HTR-8/SVneo (cell line): ENCODE measurements at places on chromosomes 16 and 17.

DNA sequence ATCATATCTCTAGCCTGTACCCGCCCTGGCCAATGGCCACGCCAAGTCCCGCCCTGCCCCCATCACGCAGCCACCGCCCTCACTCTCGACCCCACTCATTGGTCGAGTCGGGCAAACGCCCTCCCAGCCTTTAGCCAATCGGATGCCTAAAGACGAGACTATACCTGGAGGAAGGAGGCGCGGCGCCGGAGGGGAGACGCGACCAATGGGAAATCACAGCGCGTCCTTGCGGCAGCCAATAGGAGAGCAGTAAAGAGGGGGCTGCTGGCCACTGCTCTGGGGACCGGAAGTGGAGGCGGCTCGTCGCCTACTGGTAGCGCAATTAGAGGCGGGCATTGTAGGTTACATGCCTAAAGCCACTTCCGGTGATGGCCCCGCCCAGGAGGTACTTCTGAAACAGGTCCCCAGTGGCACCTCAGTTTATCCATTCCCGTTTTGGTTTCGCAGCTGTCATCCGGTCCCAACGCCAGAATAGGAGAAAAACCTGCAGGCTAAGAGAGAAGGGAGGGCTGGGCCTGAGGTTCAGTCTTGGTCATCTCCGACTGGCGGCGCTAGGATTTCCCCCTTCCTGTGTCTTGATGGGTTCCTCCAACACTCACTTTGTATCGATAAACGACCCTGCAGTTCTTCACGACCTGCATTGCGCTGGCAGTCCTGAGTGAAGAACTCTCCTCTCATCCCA lies 3.6 kb upstream of the MTMR4 start:
- DNase-seq = peak; percentile 100

- peak; percentile 91 for DNase-seq
These were observed 19.3 kb downstream of the ITGAL start for GRCh38 chr16:30491744-30492308.

GRCh38 chr16:3075523-3075915 lies 10.1 kb downstream of the IL32 start:
- no peak for DNase-seq

- no peak for DNase-seq
These were observed 1.5 kb downstream of the MRPL27 start for GRCh38 chr17:50371526-50371925.

DNA sequence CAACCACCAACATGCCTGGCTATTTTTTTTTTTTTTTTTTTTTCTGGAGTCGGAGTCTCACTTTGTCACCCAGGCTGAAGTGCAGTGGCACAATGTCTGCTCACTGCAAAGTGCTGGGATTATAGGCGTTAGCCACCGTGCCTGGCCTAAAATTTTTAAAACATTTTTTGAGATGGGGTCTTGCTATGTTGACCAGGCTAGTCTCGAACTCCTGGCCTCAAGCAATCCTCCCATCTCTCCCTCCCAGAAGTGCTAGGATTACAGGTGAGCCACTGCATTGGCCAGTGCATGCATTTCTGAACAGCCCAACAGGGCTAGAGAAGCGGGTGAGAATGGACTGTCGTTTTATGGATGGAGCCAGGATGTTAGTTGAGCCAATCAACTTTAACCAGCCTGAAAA lies 72.4 kb downstream of the ERCC4 start:
- no peak for DNase-seq

GRCh38 chr17:55186937-55187770 lies 77.6 kb upstream of the HLF start:
- DNase-seq = no peak

- peak; percentile 85 for DNase-seq
These were observed 25.1 kb upstream of the FOXK2 start for GRCh38 chr17:82494236-82495055.

DNA sequence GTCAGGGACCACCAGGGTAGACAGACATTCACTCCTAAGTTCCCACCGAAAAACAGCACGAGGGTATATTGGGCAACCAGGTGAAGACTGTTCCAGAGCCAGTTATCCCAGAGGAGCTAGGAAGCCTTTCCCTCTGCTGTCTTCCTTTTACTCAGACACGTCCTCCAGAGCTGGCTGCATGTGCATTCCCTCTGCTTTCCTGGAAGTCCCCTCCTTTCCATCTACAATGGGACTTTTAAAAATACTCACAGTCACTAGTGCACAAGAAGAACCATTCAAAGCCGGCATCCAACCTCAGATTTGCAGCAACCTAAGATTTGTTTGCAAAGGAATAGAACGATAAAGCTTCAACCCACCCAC lies 32.5 kb upstream of the CRISPLD2 start:
- DNase-seq = no peak

DNA sequence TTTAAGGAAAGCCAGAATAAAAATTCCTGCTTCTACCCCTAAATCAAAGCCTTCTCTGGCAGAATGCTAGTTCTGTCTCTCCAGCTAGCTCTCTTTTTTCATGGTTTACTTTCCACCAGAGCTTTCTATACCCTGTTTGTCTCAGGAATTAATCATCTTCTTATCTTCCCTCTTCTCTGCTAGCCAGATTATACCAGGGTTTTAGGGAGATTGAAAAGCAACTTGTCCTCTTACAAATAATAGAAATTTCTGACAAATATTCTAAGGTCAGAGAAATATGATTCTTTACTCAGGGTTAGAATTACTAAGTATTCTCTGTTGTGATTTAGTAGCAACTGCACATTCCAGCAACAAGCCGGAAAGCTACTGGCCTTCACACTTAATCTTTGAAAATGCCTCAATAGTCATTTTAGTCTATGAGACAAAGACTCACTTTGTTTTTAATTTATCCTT lies 166.4 kb downstream of the TANC2 start:
- DNase-seq = no peak

DNA sequence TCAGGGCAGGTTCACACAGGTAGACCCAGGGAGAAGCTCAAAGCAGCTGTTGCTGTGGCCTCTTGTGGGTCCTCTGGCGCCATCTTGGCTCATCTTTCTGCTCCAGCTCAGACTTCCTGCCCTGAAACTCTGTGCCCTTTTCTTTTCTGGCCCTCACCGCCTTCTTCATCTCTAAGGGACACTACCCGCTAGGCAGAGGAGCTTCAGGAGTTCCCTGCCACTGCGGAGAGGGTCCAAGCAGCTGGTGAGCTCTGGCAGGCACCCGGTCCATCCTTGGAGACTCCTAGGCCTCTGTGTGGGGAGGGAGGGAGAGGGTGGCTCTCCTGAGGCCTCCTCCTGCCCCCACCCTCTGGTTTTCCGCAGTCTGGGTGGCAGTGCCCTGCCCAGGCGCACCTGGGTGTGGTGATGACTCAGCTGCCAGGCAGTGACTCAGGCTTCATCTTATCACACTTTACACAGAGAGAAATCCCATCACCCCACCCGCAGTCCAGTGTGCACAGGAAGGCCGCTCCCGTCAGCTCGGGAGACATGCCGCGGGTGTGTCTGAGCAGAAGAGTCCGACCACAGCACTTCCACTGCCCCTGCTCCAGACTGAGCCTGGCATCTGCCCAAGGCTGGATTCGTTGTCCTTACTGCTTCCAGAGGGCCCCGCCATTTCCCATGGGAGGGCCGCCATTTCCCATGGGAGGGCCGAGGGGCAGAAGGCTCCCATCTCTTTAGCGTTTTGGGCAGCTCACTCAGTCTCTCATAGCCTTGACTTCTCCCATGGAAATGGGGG lies 7.3 kb downstream of the NT5C start:
- peak; percentile 97 for DNase-seq

GRCh38 chr17:4161192-4161966 lies 18.4 kb downstream of the CYB5D2 start:
- peak; percentile 93 for DNase-seq

DNA sequence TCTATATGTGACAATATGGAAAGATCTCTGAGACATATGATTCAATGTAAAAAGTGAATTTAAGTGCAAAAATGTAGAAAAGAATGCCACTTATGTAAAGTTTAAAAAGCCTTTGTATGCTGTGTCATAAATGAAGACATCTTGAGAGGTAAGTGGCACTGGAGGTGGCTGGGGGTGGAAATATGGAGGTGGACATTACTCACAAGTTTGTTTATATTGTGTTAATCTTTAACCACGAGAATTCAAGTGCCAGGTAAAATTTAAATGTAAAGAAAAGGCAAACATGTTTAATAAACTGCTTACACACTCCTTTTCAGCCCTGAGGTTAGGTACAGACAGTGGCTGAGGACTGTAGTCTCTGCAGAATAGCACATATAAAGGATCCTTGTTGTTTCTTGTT lies 235.1 kb downstream of the ABCC12 start:
- no peak for DNase-seq

DNA sequence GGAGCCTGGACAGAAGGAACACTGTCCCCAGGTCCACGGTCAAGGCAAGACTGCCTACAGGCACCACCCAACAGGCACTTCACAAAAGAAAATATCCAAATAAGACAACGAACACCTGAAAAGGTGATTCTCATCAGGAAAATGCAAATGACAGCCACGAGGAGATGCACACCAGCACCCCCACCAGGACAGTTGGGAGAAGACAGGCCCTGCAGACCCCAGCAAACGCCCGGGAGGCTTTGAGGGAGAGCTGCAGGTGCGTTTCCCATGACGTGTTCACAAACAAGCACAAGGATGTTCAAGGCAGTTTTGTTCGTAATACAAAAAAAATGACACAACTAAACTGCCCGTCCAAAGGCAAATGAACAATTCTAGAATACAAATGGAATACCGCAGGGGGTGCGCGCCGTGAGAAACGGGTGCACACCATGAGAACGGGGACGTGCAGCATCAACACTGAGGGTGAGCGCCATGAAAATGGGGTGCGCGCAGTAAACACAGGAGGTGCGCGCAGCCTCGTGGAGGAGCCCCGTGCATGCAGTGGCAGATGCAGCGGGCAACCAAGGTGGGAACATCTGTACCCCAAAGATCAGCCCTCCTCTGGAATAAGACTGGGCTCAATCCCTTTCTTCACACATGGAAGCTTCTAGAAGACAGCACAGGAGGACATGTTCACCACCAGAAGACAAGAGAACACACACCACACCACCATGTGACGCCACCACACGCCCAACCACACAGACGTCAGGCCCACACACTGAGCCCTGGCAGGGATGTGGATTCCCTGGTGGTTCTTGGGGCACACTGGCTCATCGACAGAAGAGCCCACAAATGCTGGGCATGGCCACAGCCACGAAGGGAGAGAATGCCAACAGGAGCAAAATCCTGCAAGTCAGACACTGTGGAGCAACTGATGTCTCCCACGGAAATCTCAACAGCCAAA lies 91.2 kb downstream of the ZNF778 start:
- DNase-seq = no peak
